ENCODE measurements at places on chromosomes 7 and 10. TPM values are rescaled to one million over a fixed set of nuclear protein-coding genes. Genes with fewer than 3 reads are reported as not detected.
A peak's percentile ranks its signal among the peaks of the same experiment; 100 is the strongest.

The BAIAP2L1 gene
- 20.4 TPM for total RNA-seq

The ZNF273 gene
- 5.0 TPM for total RNA-seq

The LIPJ gene
- not detected for total RNA-seq

The NIPSNAP2 gene
- 37.4 TPM for total RNA-seq

The H2BK1 gene
- not detected for total RNA-seq

The HSPB1 gene
- 1,069 TPM for total RNA-seq

The PCLO gene
- 3.0 TPM for total RNA-seq

The POLL gene
- 28.6 TPM for total RNA-seq

The GIMAP5 gene
- not detected for total RNA-seq

- peak; percentile 99 for DNase-seq
Measured at GRCh38 chr10:73965890-73966768, 31.8 kb upstream of the VCL start.

- no peak for DNase-seq
Measured at GRCh38 chr7:100127866-100128636, 1.3 kb downstream of the MBLAC1 start.

DNA sequence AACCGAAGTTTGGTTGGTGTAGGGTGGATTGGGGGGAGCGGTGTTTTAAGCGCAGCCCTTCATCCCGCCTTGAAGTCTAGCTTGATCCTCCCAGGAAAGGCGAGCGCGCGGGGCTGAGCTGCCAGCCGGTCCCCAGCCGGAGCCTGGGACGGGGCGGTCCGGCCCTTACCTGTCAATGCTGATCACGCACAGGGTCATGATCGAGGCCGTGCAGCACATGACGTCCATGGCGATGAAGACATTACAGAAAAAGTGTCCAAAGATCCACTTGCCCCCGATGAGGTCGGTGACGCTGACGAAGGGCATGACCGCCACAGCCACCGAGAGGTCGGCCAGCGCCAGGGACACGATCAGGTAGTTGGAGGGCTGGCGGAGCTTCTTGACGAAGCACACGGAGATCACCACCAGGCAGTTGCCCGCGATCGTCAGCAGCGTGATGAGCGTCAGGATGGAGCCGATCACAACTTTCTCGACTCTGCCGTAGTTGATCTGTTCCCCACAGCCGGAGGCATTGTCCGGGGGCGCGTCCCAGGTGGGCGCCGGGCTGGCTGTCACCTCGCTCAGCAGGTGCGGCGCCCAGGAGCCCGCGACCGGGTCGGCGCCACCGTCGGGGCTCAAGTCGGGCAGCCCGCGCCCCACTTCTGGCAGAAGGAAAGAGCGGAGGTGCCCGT, 740 bp downstream of the HTR7 start:
- no peak for DNase-seq

DNA sequence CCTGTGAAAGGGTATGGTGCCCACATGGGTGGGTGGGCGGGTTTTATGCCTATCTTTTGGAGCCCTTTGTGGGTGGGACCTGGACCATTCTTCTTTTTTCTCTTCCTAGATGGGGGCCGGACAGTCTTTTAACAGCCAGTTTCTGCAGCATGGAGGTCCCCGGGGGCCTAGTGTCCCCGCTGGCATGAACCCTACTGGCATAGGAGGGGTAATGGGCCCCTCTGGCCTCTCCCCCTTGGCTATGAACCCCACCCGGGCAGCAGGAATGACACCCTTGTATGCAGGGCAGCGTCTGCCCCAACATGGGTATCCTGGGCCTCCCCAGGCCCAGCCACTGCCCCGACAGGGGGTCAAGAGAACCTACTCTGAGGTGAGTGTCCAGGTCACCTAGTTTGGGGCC, 9.1 kb downstream of the ZMIZ2 start:
- DNase-seq, result no peak

GRCh38 chr10:69956741-69957230, 95.9 kb upstream of the MACROH2A2 start:
- DNase-seq, result no peak

DNA sequence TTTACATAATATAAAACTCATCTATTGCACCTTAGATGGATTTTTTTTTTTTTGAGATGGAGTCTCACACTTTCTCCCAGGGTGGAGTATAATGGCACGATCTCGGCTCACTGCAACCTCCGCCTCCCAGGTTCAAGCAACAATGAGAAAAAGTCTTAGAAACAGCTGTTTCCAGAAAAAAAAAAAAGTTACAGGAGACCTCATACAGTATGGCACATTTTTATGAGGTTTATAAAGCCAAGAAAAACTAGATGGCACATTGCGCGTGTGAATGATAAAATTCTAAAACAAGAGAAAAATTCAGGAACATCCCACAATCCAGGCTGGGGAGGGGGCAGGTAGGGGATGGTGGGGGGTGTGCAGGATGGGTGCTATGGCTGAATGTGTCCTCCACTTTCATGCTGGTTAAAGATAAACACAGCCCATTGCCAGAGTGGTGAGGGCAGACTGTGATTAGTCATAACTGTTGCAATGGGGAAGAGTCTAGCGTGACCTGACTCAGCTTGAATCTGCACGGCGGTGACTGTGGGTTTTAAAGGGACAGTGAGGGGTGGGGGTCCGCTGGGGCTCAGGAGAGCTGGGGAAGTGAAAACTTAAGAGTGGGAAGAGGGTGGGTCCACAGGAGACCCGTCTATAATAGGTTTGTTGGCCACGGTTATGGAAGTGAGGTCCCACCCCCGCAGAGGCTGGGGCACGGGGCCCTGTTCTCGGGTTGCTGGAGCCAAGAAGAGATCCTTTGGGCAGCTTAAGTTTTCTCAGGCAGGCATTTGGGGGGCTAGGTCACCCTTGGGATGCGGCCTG, 11.9 kb upstream of the LRRC27 start:
- DNase-seq, result peak; percentile 87

- DNase-seq, result no peak
Measured at GRCh38 chr10:122264931-122265330, 6.2 kb upstream of the BTBD16 start.

DNA sequence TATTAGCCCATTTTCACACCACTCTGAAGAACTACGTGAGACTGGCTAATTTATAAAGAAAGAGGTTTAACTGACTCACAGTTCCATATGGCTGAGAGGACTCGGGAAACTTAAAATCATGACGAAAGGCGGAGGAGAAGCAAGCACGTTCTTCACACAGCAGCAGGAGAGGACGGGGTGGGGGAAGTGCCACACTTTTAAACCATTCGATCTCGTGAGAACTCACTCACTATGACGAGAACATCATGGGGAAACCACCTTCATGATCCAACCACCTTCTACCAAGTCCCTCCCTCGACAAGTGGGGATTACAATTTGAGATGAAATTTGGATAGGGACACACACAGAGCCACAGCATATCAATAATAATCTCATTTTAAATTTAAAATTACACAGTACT, 80.2 kb downstream of the VWDE start:
- DNase-seq, result no peak

- no peak for DNase-seq
Measured at GRCh38 chr10:104306897-104307296, 31.4 kb downstream of the ITPRIP start.

GRCh38 chr10:12235116-12235694, 39.2 kb downstream of the CDC123 start:
- DNase-seq, result no peak

All from astrocyte (in vitro differentiated cells and primary cell).